Panc1 (cell line): ENCODE measurements at places on chromosomes 5 and 9. TPM values are rescaled to one million over a fixed set of nuclear protein-coding genes. Genes with fewer than 3 reads are reported as not detected.

C5orf34 gene
- 6.3 TPM for total RNA-seq

ABHD17B gene
- 21.1 TPM for total RNA-seq

SLCO6A1 gene
- total RNA-seq = not detected

TMEM215 gene
- not detected for total RNA-seq

TRMO gene
- 10.4 TPM for total RNA-seq

CAMSAP1 gene
- total RNA-seq = 24.8 TPM

PCA3 gene
- total RNA-seq = not detected

PCDHGA12 gene
- 0.21 TPM for total RNA-seq

CCDC171 gene
- total RNA-seq = 1.5 TPM

MEIKIN gene
- total RNA-seq = not detected

SLC6A18 gene
- not detected for total RNA-seq

LAMC3 gene
- total RNA-seq = 16.4 TPM

IFNA13 gene
- not detected for total RNA-seq

SPINK4 gene
- not detected for total RNA-seq

PCDHB15 gene
- 0.15 TPM for total RNA-seq

ADAMTSL2 gene
- total RNA-seq = 0.10 TPM

LCN1 gene
- total RNA-seq = not detected

PDE8B gene
- 0.62 TPM for total RNA-seq

IL4 gene
- total RNA-seq = not detected

TMEM267 gene
- total RNA-seq = 22.0 TPM

SHROOM1 gene
- total RNA-seq = 13.5 TPM

POLR1E gene
- total RNA-seq = 93.8 TPM

REEP5 gene
- 112 TPM for total RNA-seq

GPR21 gene
- not detected for total RNA-seq

SPINK7 gene
- total RNA-seq = not detected

FAM120AOS gene
- 36.0 TPM for total RNA-seq

ANKRD18B gene
- total RNA-seq = 7.3 TPM

IL9 gene
- not detected for total RNA-seq

SLC2A8 gene
- total RNA-seq = 55.7 TPM

FOXD4 gene
- 0.23 TPM for total RNA-seq

ORM2 gene
- total RNA-seq = 0.77 TPM

ZNF618 gene
- total RNA-seq = 1.8 TPM

TEK gene
- total RNA-seq = not detected

CCNI2 gene
- total RNA-seq = 0.49 TPM

ACOT12 gene
- total RNA-seq = 0.74 TPM

PDE6A gene
- 0.33 TPM for total RNA-seq
